ENCODE measurements at places on chromosomes 13 and 19.
A peak's percentile ranks its signal among the peaks of the same experiment; 100 is the strongest.

DNA sequence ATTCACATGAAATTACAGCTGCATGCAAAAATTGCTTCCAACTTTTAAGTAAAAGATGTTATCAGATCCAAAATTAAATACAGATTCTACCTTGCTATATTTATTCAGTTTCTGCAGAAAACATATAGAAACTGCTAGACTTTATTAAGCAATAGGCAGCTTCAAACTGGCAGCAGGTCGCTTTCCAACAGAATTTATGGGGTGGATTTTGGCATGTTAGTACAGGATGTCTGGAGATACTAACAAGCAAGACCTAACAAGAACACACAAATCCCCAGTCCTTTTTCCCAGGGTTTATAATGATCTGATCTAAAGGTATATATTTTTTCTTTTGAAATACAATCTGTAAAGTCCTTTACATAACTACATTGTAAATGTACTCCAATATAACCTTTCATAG lies 27.5 kb downstream of the TBC1D4 start:
- no peak for DNase-seq

- DNase-seq, result no peak
These were observed 23.5 kb downstream of the MTUS2 start for GRCh38 chr13:28843639-28844038.

GRCh38 chr19:10155839-10156238 lies 36.1 kb upstream of the EIF3G start:
- DNase-seq, result no peak

GRCh38 chr19:37309834-37310575 lies 60.9 kb upstream of the ZNF527 start:
- DNase-seq, result no peak

- peak; percentile 22 for DNase-seq
These were observed 13.0 kb downstream of the PGLYRP1 start for GRCh38 chr19:46009530-46010510.

- no peak for DNase-seq
These were observed 24.2 kb downstream of the VRK3 start for GRCh38 chr19:50000841-50001557.

GRCh38 chr13:79660361-79660760 lies 179.4 kb downstream of the NDFIP2 start:
- DNase-seq, result no peak

- DNase-seq, result peak; percentile 58
These were observed 606 bp downstream of the ERCC1 start for GRCh38 chr19:45423033-45423588.

- DNase-seq, result no peak
These were observed at the start of gene SYT3 for GRCh38 chr19:50639121-50640112. SYT3 (minus strand) TSS chr19:50639881; CDS start chr19:50637411, 2,470 bp downstream.

GRCh38 chr13:48828962-48829411 lies 146.7 kb upstream of the FNDC3A start:
- DNase-seq, result no peak

DNA sequence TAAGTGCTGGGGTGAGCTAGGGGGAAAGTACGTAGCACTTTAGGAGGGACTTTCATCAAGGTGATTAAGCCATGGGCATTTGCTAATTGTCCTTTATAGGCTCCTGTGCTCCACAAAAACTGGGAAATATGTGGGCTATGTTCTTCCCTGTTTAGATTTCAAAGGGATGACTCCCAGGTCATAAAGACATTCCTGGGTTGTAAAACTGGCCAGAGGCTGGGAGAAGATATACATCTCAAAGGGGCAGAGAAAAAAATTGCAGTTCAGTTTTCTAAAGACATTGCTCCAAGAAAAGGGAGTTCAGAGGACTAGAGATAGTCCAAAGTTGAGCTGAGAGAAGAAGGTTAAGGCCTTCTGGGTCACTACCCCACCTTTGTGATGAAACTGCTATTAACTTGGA lies 204.8 kb downstream of the MYO16 start:
- no peak for DNase-seq

DNA sequence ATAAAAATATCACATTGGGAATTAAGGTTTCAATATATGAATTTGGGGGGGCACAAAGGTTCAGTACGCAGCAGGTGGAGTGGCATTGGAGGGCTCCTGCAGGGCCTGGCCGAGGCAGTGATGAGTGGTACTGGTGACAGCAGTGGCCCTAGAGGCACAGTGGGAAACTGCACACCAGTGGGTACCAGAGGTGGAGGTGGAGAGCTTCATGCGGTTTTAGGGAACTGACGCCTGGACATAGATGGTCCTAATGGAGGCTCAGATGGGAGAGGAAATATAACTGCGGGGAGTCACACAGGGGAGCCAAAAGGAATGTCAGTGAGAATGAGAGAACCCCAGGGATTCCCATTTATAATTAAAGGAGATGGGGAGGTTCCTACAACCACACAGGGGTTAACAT lies 156.2 kb downstream of the COG6 start:
- DNase-seq, result no peak

DNA sequence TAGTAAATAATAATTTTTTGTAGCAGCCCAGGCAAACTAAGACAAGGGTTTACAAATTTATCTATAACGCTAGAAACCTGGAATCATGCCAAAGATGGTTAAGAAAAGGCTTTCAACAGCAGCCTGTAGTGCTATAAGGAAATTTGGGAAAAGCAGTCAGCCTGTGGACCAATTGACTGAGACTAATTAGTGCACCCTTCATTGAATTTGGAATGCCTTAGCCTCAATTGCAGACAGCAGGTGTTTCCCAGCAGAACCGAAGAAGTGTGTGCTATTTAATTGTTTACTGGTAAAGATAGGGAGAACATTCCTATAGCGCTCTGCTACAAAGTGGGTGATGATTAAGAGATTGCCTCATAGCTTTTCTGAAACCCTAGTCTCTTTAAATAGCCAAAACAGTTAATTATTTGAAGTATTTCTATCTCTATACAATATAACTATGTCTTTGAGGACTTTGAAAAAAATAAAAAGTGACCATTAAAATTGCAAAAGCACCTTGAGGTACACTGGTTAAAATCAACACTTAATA lies 1884.3 kb upstream of the PCDH20 start:
- no peak for DNase-seq

- no peak for DNase-seq
These were observed 505 bp upstream of the SHKBP1 start for GRCh38 chr19:40576151-40576584.

- no peak for DNase-seq
These were observed 277 bp downstream of the GIPC1 start for GRCh38 chr19:14495672-14496028.

GRCh38 chr19:15529774-15530372 lies 21.5 kb downstream of the CYP4F22 start:
- no peak for DNase-seq

DNA sequence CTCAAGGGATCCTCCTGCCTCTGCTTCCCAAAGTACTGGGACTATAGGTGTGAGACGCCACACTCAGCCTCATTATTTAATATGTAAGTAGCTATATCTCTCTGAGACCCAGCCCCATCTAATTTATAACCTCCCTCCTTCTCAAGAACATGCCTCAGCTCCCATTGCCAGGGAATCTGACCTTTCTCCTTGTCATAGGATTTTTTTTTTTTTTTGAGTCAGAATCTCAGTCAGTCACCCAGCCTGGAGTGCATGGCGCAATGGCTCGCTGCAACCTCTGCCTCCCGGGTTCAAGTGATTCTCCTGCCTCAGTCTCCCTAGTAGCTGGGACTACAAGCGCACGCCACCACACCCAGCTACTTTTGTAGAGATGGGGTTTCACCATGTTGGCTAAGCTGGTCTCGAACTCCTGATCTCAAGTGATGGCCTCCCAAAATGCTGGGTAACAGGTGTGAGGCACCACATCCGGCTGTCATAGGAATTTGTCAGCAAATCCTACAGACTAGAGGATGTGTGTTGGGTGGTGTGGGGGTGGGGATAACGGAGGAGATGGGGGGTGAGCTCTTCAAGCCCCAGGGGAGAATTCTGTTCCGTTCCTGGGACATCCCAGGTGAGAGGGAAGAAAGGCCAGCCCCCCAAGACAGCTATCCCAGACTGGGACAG lies 5.1 kb upstream of the EPS8L1 start:
- no peak for DNase-seq

GRCh38 chr19:6362351-6362801 lies 1.0 kb downstream of the CLPP start:
- no peak for DNase-seq

DNA sequence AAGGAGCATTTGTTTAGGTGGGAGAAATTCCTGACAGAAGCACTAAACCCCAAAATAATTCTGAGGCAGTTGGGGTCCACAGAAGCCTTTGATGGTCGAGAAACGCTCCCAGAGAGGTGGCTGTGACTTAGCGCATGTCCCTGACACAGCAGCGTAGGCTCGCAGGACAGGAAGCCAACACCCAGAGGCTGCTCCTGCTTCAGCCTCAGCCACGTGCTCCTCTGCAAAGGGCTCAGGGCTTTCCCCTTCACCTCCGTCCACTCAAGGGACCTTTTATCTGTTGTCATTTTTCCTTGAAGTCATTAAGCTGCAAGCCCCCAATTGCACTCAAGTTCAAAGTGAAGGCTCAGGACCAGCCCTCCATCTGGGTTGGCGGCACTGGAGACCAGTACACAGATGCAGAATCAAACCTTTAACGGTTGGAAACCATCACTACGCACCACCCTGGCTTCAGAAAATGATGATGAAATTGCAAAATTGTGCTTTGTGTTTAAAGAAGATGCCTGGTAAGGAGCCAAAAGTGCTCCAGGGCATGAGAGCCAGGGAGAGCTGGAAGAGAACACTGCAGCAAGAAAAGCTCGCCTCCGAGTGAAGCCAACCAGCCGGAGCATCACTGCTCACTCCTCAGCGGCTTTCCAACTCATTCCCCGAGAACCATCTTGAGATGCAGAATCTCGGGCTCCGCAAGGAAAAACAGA lies 219.6 kb downstream of the RAP2A start:
- DNase-seq, result no peak

- DNase-seq, result no peak
These were observed 128.6 kb downstream of the USP12 start for GRCh38 chr13:27043013-27043412.

GRCh38 chr19:18098891-18099622 lies 1.5 kb downstream of the MAST3 start:
- DNase-seq, result no peak

- DNase-seq, result no peak
These were observed 29.9 kb upstream of the RNF113B start for GRCh38 chr13:98206946-98207345.

DNA sequence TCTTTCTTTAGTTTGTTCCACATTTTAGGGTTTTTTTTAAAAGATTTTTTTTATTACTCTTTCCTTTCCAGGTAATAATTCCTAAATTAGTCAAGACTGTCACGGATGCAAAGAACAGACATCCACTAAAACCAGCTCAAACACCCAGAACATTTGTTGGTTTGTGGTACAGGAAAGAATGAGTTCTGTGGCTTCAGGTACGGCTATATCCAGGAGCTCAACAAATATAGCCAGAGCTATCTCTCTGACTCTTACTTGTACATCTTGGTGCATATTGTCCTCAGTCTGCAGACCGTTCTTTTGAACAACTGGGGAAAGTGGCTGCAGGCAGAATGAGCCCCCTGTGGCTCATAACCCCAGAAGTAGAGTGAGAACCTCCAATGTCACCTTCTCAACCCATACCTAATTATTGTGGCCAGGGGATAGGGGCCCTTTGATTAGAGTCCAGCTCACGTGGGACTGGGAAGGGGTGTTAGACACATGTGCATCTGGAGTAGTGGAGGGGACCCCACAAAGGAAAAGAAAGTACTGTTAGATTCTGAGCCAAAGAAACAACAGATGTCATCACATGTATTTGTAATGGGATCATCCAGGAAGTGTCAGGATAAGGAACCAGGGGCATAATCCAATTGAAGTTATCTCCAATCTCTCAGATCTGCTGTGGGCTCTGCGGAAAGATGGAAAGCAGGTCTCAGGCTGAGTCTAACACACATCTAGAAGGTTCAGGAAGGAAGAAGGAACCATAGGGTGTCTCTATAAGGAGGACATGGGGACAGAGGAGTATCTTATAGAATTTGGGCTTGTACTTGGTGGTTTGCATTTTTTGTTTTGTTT lies 1.9 kb upstream of the ZNF358 start:
- DNase-seq, result no peak

DNA sequence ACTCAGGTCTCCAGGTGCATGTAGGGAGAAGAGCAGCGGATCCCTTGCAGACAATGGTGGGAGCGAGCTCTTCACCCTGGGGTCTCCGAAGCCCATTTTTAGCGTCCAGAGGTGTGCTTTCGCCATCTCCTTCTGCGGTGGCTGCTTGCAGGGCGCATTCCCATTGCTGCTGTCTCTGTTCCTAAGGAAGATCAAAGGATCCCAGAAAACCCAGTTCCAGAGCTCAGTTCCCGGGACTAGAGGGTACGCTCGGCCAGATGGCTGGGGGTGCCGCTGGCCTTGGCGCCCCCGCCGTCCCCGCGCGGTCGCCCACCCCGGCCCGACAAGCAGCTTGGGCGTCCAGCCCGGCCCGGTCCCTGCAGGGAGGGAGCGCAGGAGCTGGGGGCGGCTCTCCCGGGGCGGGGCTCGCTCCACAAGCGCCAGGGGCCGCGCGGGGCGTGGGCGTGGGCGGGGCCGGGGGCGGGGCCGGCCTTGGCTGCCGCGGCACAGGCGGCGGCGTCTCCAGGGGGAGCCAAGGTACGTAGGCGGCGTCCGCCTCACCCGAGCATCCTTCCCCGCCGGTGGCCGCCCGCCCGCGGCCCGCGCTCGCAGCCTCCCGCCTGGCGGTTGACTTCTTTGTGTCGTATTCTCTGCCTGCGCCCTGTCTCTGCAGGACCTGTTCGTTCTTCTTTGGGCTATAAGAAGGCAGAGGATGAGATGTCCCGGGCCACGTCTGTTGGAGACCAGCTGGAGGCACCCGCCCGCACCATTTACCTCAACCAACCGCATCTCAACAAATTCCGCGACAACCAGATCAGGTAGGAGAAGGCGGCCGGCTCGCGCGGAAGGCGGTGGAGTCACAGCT lies 96.8 kb downstream of the ATP8A2 start:
- no peak for DNase-seq

DNA sequence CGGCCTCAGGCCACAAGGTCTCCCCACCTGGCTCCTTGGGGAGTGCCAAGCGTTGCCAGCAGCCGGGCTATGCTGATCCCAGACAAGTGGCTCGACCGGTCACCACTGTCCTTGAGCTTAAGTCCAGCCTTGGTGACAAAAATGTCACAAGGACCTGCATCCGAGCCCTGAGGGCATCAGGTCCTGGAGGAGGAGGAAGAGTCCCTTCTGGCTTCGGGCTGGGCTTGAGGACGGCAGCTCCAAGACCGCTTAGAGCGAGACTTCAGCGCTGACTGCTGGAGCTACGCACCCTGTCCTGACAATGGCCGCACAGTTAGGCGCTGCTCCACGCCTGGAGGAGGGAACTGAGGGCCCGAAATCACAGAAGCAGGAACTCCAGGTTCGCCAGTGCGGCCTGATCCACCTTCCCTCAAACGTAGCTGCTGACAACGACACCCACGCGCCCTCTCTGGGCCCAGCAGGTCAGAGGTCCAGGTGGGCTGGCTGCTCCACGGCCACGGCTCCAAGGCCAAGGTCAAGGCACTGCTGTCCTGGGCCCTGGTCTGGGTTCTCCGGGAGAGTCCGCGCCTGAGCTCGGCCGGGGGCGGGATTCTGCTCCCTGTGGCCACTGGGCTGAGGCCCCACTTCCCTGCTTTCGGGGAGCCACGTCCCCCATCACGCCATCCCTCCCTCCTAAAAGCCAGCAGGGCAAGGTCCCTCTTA lies 7.0 kb downstream of the SBNO2 start:
- DNase-seq, result no peak

GRCh38 chr13:41213919-41214318 lies 19.6 kb upstream of the KBTBD7 start:
- no peak for DNase-seq

- no peak for DNase-seq
These were observed 7.0 kb upstream of the WBP4 start for GRCh38 chr13:41054212-41054877.

Data from stimulated activated CD4-positive, alpha-beta T cell treated with anti-CD3 and anti-CD28 coated beads, TNF-alpha, amount 100 ng/mL, for 1 hour (primary cell).